ENCODE measurements at places on chromosomes 1 and 21.

- DNase-seq = no peak
Observed at GRCh38 chr1:97904534-97904933, 16.3 kb downstream of the DPYD start.

GRCh38 chr1:203534526-203534925 lies 40.6 kb downstream of the OPTC start:
- no peak for DNase-seq

DNA sequence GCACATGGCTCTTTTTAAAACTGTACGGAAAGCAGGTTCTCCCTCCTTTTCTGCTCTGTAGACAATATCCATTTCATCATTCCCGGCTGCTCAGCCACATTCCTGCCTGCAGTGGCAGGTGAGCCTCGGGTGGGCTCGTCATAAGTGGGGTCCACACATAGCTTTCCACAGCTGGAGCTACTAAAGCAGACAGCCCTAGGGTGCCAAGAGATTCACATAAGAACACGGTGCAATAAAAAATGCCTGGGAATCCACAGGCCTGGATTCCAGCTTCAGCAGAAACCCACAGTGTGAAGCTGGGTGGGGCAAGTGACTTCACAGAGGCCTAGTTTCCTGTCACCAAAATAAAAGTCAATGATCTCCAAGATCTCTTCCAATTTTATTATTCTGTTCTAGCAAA lies 96.4 kb downstream of the MIS18A start:
- DNase-seq = no peak

DNA sequence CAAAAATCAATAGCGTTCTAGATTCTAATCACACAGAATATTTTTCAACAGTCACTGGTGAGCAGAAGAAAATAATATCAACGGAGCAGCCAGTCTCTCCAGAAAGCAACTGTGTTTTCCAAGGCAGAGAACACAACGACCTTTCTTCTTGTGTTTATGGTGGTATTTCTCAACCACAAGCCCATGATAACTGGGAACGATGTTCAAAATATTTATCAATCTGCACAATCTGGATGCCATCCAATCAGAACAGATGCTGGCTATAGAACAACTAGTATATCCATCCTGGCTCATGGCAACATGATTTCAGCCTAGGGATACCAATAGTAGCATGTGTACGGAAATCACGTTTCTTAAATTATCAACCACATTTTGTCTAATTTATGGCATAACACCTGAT lies 162.7 kb upstream of the RUNX1 start:
- no peak for DNase-seq

DNA sequence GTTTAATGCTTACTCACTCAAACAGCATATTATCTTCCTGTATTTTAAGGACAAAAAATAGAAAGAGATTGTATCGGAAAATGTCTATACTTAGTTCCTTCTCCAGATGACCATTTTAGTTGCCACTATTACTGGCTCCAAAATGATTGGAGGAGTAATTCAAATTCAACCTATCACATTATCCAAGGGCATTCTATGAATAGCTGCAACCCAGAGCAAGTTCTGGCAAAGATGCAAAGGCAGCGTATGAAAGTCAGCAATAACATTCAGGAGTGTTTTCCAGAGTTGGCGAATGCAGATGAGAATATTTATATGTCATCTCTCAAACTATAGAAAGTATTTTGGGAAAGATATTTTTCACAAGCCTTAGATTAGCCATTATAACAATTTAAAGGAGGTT lies 389.8 kb upstream of the ADGRL2 start:
- no peak for DNase-seq

GRCh38 chr1:182570611-182570970 lies 18.5 kb downstream of the RNASEL start:
- DNase-seq = no peak

- DNase-seq = peak; percentile 46
Observed at GRCh38 chr1:210360852-210361477, 32.3 kb downstream of the HHAT start.

GRCh38 chr21:40143822-40144525 lies 276.7 kb downstream of the PCP4 start:
- no peak for DNase-seq

DNA sequence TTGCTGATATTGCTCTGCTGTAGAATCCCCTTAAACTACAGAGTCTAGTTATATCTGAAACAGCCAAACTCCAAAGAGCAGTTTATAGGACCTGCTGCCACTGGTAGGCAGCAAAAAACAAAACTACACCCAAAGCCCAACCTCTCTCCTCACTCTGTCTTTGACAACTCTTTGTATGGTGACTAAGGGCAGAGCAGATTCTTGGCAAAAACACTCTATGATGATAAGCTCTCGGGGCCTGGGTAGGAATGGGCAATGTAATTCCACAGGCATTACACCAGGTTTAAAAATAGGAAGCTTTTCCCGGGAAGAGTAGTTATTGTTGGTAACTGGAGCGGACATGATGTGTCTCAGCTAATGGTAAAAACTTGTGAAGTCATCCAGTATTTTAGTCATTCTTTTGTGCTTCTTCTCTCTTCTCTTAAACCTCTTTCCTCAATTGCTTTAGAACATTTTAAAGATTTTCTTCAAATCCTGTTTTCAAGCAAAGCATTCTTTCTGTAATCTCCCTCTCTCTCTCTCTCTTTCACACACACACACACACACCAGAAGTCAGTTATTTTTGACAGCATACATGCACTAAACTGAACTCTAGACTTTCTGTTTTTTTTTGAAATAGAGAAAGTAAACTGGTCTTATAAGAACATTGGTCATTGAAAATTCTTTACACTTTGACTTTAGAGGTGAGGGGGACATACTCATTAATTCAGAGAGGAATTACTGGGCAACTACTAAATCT lies 193.5 kb downstream of the PAPPA2 start:
- DNase-seq = no peak

DNA sequence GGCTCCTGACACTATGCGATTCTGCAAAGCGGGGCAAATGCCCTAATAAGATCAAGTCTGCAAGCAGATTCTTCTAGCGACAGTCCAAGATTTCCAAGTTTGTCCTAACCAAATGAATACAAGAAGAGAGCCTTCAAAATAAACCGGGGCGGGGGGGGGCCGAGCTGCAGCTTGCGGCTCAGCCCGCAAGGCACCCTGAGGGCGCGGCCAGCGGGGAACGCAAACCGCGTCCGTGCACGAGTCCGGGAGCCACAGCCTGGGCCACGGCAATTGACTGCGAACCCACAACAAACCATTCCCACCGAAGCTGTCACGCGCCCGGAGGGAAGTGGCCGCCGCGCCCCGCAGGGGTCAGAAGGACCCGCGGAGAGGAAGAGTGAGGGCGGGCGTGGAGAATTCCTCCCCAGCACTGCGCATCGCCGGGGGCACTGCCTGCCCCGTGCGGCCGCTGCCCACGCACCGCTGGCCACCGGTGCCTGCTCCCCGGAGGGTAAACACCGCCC lies 687 bp downstream of the TGFBR3 start:
- no peak for DNase-seq

- DNase-seq = peak; percentile 17
Observed at GRCh38 chr1:28602536-28603439, 10.7 kb downstream of the RAB42 start.

DNA sequence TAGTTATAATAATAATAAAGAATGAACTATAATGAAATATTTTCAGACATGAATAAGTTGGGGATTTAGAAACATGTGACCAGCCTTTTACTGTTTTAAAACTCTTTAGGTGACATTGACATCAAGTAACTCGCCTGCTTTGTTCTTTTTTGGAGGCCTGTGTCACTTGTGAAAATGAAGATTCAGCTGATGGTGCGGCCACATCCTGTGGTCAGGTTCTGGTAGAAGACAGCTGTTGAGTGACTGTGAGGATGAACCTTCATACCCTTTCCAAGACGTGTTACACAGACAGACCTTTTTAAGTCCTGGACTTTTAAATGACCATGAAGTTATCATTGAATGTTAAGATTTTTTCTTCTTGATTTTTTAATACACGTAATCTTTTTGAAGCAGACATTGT lies 10.3 kb downstream of the UTS2 start:
- DNase-seq = no peak

DNA sequence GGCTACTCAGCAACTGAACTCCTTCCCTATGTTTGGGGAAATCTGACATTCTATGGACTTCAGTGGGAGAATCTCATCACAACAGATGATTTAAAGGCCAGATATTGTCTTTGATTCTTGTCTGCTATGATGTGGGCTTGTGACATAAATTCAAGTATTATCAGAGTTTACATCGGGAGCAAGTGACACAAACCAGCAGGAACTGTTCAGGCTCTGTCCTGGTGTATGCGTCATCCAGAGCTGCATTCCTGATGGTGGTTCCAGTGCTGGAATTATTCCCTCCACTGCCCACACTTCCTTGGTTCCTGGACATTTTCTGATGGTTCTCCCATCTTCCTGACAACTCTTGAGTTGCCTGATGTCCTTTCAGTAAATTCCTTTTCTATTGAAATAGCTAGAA lies 10.8 kb upstream of the LSM10 start:
- no peak for DNase-seq

DNA sequence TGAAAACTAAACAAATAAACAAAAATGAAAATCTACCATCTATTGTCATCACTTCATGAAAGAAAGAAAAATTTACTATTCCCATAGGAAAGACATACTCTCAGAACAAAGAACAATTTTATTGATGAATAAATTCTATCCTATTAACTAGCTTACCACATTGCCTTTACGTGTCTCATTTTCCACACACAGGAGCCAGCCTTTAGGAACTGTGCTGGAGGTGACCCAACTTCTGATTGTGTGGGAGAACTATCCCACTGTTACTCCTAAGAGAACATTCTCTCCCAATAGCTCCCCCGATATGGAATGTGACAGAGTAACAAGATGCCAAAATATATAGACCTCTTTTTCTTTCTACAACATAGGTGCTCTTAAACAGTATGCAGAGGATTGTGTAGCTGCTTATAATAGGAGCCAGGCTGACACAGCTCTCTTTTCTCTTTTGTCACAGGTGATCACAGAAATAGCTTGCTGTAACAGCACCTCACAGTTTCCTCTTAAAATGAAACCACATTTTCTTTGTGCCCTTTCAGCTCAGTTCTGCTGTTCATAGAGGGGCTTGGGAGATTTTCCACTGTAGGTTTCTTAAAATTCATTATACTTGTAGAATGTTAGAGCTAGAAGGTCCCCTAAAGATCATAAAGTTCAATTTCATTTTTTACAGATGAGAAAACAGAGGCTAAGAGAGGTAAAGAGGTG lies 35.5 kb downstream of the C21orf91 start:
- DNase-seq = no peak

- DNase-seq = no peak
Observed at GRCh38 chr1:151255381-151255780, 847 bp downstream of the PSMD4 start.

GRCh38 chr1:2240270-2241156 lies 12.4 kb downstream of the SKI start:
- no peak for DNase-seq

DNA sequence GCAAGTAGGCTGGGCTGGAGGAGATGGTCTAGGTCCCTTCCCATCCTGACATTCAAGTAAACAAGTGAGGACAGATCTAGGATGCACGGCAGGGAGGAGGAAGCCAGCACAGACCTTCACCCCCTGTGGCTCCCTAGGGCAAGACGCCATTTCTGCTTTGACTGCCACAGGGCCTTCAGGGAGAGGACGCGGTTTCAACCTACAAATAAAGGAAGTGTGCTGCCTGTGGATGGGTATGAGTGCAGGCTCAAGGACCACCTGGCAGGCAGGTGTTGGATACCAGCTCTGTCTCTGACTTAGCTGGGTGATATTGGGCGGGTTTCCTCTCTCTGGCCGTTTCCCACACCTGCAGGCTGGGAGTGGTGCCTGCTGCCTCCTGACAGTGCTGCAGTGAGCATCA lies 16.2 kb downstream of the SLC2A1 start:
- no peak for DNase-seq

GRCh38 chr1:11617314-11617713 lies 36.9 kb downstream of the FBXO2 start:
- no peak for DNase-seq

- DNase-seq = peak; percentile 64
Observed at GRCh38 chr1:8169364-8170058, 143.4 kb upstream of the ERRFI1 start.

- no peak for DNase-seq
Observed at GRCh38 chr1:118145721-118146120, 39.3 kb downstream of the SPAG17 start.

DNA sequence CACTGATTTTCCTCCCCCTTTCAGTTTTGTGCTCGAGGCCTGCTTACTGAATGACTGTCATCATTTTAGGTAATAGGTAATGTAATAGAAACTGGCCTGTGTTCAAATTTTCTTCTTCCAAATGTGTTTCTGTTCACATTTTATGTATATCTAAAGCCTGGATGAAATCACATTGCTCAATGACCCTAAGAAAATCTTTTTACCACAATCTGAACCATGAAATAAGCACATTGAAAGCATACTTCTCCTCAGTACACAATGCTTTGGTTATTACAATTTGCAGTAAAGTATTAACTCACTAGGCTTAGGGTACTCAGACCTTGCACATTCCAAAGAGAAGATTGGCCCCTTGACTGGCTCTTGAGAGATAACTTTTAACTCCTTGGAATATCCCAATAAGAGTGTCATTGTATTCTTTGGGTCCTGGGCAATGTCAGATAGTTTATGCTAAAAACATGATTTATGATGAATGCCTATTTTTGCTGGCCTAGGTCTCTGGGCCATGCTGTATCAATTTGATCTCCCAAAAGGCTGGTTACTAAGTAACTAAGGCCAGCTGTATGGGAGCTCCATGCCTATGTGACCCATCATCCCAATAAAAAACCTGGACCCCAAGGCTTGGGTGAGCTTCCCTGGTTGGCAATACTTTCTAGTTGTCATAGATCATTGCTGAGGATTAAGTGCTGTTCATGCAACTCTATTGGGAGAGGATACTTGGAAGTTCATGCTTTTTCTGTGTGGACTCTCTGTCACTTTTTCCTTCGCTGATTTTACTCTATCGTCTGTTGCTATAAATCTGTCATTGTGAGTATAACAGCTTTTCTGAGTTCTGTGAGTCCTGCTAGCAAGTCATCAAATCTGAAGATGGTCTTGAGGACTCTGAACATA lies 293.9 kb downstream of the GRIK1 start:
- DNase-seq = no peak

GRCh38 chr1:71285529-71285928 lies 204.7 kb upstream of the ZRANB2 start:
- DNase-seq = no peak
